Endothelial cell of umbilical vein (primary cell): ENCODE measurements at places on chromosomes 1 and 21.

- no peak for DNase-seq
These were observed 247.4 kb upstream of the ZP4 start for GRCh38 chr1:238138059-238138626.

- DNase-seq, result no peak
These were observed 89.1 kb downstream of the SMYD3 start for GRCh38 chr1:246417813-246418564.

- DNase-seq, result no peak
These were observed 27.9 kb upstream of the COL24A1 start for GRCh38 chr1:86184426-86184825.

- DNase-seq, result no peak
These were observed 4.9 kb downstream of the RCAN1 start for GRCh38 chr21:34609933-34610549.

DNA sequence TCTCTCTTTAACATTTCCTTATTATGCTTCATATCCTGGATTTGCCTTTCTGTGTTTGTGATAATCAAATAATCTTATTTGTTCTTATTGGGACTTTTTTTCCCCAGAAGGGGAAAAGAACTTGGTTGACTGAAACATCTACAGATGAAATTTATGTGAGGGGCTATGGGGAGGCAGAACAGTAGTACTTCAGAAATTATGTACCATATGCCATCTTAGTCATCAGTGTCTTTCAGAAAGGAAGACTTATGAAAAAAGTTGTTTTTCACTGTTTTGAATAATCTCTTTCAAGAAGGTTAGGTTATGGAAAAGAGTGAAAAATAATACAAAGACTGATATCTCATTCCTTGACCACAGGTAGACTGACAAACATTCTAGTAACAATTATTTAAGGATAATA is 30.2 kb upstream of the TRAF5 start:
- no peak for DNase-seq

GRCh38 chr1:220810179-220810653 is 23.5 kb downstream of the MTARC1 start:
- DNase-seq, result peak; percentile 82

- DNase-seq, result no peak
These were observed 19.9 kb downstream of the ADORA1 start for GRCh38 chr1:203147376-203147775.

DNA sequence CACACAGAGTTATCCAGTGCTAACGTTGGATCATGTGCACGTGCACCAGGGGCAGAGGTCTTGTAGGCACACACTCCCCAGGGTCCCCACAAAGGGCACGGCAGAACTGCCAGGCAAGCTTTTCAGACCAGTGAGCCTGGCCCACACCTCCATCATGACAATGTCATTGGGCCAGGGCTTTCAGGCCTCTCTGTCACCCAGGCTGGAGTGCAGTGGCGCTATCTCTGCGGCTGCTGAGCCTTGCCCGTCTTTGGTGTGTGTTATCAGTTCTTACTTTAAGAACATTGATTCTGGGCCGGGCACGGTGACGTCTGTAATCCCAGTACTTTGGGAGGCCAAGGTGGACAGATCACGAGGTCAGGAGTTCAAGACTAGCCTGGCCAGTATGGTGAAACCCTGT is 44.2 kb downstream of the PKNOX1 start:
- no peak for DNase-seq

DNA sequence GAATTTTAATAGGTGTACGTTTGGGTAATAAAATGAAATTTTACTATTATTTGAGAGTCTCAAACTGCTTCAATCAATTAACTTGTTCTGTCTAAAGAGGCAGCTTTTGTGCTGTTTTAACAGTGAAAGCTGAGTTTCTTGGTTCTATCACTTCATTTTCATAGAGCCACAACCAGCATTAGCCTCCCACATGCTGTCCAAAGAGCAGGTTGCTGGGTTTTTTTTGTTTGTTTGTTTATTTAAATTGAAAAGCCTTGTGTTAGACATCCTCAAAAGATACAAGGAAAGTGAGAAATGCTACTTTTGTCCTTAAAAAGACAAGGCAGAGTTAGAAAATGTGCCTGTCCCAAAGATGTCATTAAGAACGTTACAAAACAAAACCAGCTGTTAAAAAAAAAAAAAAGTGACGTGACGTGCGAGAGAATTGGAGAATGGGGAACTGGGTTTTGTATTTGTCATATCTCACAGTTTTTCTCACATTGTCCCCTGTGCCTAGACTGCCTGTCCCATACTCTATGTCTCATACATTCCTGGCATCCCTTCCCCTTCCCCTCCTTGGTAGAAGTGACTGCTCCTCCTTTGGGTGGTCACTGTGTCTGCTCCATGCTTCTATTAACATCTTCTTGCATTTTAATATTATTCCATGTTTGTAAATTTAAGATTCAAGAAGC is 63.1 kb upstream of the CD34 start:
- no peak for DNase-seq

- no peak for DNase-seq
These were observed 42.0 kb downstream of the ELK4 start for GRCh38 chr1:205589618-205590456.

GRCh38 chr1:118340928-118341910 is 156.2 kb upstream of the SPAG17 start:
- DNase-seq, result no peak

DNA sequence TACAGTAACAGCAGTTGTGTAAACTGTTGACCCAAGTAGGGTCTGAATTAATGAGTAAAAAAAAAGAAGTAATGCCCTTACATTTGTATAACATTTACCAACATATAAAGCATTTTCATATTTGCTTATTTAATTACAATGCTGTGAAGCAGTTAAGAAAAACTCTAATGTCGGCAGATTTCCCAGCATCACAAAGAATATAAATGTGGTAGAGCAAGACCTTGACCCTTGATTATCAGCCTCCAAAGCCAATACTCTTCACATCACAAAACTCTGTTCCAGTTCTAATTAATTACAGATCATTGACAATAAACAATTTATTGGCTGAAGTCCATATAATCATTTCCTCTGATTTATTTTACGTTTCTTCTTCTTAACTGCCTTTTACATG is 130.2 kb downstream of the DUSP10 start:
- no peak for DNase-seq

- peak; percentile 66 for DNase-seq
These were observed 18.8 kb downstream of the PTPRC start for GRCh38 chr1:198657550-198658064.

DNA sequence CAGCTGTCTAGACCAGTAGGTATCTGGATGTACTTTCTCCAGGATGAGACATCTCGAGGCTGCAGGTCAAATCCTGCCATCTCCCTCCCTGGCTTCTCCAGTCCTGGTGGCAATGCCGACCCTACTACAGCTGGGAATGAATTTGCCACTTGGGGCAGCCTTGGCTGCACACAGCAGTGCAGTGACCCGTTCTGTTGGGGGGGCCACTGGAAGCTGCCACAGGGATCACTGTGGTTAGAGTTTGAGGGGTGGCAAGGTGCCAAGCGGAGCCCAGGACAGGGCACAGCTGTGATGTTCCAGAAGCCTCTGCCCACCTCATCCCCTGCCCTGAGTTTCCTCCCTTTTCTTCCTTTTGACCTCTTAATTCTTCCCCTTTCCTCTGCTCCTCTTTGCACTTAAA is 17.1 kb downstream of the COL6A2 start:
- DNase-seq, result no peak

DNA sequence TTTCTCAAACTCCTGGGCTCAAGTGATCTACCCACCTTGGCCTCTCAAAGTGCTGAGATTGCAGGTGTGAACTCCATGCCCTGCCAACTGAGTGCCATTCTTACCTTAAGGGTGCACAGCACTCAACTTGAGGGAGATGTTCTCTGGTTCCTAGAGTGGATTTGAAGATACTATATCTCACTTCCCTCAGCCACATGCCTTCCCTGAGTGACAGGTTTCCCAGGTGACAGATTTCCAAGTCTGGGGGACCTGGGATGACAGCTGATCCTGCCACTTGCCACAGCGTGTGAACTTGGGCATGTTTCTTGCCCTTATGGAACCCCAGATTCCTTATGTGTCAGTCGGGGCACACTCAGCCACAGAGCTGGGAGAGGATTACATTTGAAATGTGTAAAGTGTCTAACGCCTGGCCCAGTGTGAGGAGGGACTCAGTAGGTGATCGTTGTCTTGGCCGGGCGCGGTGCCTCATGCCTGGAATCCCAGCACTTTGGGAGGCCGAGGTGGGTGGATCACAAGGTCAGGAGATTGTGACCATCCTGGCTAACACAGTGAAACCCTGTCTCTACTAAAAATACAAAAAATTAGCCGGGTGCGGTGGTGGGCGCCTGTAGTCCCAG is 29.6 kb upstream of the BTG2 start:
- DNase-seq, result no peak

GRCh38 chr1:114490274-114490693 is 20.7 kb downstream of the TRIM33 start:
- DNase-seq, result no peak

DNA sequence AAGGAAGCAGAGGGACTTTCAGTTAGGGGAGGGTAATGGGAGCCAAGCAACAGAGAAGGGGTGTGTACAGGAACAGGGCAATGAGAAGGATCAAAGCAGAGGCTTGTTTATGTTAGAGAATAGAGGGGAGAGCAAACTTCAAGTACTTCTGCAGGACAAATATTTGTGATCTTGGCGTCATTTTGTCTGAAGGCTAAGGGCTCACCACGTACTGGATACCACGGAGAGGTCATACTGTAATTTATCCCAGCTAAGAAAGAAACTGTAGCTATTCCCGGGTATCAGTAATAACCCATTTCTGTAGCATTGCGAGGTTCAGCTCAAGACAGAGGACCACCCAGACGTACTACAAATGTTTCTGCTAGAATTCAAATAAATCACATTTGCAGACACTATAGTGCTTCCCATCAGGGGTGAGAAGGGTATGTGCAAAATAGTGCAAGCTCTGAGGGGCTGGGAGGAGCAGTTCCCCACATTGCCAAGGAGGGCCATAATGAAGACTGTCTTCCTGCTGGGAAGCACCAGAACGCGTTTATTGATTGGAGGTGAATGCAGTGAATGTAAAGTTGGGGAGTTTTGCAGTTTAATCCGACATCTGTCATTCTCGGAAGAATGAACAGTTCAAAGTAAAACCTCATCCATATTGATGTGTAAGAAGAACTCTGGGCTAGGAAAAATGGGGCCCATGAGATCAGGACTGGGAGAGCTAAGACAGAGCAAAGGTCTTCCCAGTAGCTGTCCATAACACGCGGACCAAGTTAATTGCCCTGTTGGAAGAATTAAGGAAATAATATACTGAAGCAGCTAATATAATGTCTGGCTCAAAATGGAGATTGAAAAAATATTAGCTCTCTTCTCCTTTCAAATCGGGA is 136.9 kb downstream of the RWDD3 start:
- DNase-seq, result no peak

- DNase-seq, result no peak
These were observed 123.4 kb downstream of the AK5 start for GRCh38 chr1:77405186-77405585.

GRCh38 chr1:83776913-83777757 is 221.8 kb downstream of the TTLL7 start:
- no peak for DNase-seq

DNA sequence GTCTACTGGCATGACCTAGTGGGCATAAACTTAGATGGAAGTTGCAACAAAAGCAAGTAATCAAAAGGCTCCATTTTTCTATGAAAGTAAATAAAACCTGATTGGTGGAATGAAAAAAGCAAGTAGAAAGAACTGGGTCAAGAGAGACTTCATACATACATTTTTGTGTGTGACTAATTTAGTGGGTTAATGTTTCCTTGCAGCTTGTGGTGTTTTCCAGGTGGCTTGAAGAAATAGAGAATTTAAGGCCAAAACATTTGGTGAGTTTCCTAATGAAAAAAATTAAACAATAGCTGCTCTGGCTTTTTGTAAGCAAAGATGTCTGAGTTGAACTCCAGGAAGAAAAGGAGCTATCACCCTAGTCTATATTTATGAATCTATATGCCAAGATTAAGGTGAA is 71.0 kb downstream of the ZC3H11B start:
- no peak for DNase-seq

GRCh38 chr1:100397681-100398080 is 45.4 kb downstream of the CDC14A start:
- DNase-seq, result no peak

- no peak for DNase-seq
These were observed 1.8 kb upstream of the EPHX1 start for GRCh38 chr1:225808136-225808535.

DNA sequence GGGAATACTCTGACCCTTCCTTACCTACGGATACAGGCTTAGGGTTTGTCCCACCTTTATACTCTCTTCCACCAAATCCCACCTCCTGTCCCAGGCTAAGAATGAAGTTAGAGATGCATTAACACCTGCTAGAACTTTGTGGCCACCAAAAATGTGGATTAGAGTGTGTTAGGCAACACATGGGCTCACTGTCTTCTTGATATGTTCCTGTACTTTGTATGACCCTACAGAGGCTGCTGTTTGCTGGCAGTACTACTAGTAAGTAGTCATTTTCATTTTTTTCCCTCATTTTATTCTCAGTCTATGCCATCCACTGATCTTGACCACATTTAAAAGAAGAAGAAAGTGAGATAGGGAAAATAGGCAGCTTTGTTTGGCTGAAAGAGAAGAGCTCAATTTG is 21.0 kb upstream of the TMEM39B start:
- DNase-seq, result no peak

DNA sequence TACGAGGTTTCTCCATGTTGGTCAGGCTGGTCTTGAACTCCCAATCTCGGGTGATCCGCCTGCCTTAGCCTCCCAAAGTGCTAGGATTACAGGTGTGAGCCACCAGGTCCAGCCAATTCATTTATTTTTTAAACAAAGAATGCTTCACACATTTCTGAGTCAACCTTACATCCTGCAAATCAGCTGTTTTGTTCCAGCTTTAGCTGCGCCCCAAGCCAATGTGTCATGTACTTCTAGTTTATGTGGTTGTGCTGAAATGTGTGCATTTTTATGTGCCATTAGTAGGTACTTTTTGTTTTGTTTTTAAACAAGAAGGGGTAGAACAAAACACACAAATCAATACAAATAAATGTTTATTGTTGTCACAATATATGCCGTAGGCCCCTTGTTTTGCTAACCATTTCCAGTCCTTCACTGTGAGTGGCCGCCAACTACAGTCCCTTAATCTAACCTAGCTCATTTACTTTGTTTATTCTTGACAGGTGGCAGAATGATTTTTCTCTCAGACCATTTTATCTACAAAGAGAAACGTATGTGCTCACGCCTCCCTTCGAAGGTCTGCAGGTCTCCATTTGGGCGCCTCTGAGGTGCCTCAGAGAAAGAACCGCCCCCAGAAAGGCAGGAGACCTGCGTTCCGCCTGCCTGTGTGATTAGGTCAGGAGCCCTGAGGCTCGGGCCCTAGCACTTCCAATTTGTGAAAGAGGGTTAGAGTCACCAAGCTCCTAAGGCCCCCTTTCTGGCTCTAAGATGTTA is 2.8 kb upstream of the CASQ2 start:
- DNase-seq, result no peak
